ENCODE measurements at places on chromosomes 3 and 15. TPM values are rescaled to one million over a fixed set of nuclear protein-coding genes. Genes with fewer than 3 reads are reported as not detected.
A peak's percentile ranks its signal among the peaks of the same experiment; 100 is the strongest.

Gene NBEAL2
- 30.9 TPM for polyA plus RNA-seq

Gene HHATL
- polyA plus RNA-seq = 0.28 TPM

Gene FOXP1
- polyA plus RNA-seq = 32.9 TPM

Gene KY
- polyA plus RNA-seq = 1.5 TPM

GRCh38 chr15:80264031-80264430 lies 12.0 kb upstream of the CTXND1 start:
- DNase-seq = no peak

DNA sequence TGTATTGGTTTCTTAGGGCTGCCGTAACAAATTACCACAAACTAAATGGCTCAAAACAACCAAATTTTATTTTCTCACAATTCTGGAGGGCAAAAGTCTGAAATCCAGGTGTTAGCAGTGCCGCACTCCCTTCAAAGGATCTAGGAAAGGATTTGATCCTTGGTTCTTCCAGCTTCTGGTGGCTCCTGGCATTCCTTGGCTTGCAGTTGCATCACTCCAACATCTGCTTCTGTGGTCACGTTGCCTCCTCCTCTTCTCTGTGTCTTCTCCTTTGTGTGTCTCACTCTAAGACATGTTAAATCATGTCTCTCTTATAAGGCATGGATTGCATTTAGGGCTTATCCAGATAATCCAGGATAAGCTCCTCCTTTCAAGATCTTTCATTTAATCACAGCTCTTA lies 262.2 kb downstream of the MEX3B start:
- no peak for DNase-seq

DNA sequence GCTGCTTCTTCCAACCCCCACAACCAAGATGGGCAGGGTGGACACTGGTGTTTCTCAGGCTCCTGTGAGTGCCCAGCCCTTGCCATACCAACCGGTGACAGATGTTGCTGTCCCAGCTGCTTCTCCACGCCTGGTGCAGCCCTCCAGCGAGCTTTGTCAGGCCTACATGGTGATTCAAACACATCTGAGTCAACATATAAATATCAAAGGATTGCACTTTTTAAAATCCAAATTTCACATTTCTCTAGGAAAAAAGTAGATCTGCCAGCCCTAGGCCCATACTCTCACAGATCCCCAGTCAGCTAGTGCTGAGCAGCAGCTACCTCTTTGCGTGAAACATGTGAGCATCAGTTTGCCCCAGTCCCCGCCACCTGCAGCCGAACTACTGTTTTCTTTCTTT lies 52.7 kb downstream of the RPN1 start:
- DNase-seq = no peak

- DNase-seq = no peak
Measured at GRCh38 chr3:73791356-73791755, 166.6 kb upstream of the PDZRN3 start.

DNA sequence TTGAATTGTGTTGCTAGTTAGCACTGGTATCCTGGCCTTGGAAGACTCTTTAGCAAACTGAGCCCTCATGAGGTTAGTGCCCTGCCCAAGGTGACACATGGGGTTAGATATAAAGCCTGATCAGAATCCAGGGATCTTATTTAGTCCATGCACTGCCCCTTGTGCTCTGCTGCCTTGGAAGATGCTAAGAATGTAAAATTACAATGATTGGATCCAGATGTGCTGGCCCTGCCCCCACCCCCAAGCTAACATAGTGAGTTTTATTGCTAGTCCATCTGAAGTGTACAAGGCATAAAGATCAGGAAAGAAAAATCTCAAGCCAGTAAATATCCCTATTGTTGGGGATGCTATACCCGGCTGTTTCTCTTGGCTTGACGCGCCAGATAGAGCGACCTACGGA lies 248.1 kb upstream of the C2CD4B start:
- no peak for DNase-seq

- DNase-seq = no peak
Measured at GRCh38 chr15:27821273-27821672, 277.8 kb downstream of the OCA2 start.

DNA sequence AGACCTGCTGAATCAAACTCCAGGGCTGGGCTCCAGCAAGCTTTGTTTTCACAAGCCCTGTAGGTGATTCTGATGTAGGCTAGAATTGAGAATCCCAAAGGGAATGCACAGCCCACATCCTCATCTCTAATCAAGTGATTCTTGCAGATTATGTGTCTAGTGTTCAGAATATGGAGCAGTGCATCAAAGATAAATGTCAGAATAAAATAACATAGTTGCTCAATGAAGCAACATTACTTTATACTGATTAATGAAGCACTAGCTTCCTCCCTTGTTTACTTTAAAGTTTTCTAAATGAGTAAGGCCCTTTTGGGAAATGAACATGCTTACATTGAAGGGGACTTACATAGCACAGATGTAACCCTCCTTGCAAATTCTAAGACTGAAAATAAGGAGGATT lies 39.2 kb downstream of the NUP210 start:
- DNase-seq = no peak

DNA sequence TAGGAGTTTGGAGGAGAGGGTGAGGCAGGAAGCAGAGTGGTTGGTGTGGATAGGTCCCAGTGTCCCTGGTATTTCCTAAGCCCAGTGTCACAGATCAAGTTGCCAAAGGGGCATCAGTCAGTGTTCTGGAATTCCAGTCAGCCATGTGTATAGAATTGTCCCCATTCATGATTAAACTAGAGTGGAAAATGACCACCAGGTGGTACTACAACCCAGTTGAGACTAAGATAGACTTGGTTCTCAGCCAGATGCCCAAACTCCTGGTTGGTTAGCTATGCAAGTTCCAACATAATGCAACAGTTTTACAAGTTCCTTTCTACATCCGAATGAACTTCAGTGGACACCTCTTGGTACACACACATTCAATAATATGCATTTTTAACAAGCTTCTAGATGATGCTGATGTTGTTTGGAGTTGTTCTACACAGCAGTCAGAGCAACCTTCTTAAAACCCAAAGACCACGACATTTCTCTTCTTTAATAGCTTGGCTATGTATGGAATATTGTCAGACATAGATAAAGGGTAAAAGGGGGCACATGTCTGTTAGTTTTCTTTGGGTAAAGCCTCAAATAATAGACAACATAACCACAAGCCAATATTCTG lies 8.4 kb upstream of the ATR start:
- peak; percentile 67 for DNase-seq

DNA sequence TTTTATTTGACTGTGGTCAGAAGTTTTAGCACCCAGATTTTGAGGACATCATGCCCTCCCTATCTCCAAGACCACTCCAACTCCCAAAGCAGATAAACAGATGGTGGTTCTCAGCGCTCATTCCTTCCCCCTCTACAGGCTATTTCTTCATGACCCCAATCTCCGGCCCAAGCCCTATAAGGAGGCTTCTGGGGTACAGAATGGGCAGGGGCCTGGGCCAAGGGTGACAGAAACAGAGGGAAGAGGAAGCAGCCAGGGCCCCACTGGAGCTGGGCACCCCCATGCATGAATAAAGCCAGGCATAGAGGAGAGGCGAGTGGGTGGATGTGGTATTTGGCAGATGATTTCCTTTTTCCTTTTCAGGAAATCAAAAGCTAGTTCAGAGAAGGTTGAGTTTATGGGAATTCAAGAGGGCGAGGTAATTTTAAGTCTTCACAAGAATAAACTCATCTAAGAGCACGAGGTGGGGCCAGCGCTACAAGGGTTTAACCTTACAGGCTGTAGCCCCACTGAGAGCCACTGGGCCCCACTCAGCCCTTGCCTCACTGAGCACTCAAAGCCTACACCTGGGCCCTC lies 104.8 kb upstream of the HERC1 start:
- DNase-seq = no peak

- DNase-seq = no peak
Measured at GRCh38 chr15:98850961-98851572, 156.5 kb downstream of the PGPEP1L start.

DNA sequence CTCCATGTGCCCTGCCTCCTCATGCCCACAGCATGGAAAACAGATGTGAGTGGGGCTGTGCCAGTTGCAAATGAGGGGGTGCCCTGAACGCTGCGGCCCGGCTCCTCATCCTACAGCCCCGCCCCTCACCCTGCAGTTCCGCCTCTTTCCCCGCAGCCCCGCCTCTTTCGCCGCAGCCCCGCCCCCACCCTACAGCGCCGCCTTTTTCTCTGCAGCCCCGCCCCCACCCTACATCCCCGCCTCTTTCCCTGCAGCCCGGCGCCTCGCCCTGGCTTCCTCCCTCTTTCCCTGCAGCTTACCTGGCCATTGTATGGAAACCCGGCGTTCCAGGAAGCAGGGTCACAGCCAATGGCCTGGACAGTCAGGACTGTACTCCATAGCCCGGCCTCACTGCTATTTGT lies 284.9 kb downstream of the TLE3 start:
- no peak for DNase-seq

DNA sequence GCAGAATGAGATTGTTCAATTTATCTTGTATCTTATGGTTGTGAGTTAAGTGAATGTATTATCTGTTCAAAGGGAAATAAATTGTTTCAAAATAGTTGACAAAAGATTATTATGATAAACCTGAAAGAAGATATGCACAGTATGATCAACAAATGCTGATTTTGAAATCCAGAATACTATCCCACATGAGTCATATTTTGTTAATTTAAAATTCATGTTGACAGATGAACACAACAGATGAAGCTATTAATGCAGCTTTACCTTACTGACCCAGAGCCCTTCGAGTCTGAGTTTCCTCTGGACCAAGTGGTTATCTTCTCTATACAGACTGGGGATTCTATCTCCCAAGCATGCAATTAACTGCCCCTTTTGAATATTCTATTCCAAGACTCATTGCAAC lies 482.8 kb downstream of the FGF12 start:
- DNase-seq = no peak

GRCh38 chr3:24763393-24763792 lies 268.7 kb upstream of the THRB start:
- DNase-seq = no peak

DNA sequence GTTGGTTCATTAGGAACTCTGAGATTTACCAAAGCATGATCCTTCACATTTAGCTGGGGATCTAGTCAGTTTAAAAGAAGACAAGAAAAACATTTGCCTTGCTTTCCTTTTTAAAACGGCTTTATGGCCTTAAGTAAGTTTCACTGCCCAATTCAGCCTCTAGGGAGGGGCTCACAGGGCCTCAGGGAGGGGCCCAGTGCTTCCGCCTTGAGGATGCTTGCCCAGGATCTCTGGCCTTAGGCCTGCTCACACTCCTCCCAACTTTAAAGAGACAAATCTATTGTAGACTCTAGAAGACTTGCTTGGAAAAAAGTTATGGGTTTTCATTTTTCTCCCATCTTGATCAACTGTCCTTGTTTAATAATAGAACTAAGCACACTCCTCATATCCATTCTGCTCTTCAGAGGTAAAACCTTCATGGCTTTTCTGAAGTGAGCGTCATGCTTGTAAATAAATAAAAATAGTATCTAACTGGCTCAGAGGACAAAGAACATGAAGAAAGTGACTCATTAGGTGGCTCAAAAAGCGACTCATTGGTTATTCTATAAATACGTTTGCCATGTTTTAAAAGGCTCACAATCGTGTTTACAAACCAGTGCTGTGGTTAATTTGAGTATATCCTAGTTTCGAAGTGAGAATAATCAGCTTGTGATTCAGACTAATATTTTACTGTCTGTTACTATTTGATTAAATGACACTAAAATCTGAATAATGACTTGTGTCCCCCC lies 13.7 kb downstream of the PDHB start:
- no peak for DNase-seq

- no peak for DNase-seq
Measured at GRCh38 chr3:72188536-72188935, 403.6 kb upstream of the PROK2 start.

- DNase-seq = no peak
Measured at GRCh38 chr3:10247679-10248183, 528 bp upstream of the TATDN2 start.

DNA sequence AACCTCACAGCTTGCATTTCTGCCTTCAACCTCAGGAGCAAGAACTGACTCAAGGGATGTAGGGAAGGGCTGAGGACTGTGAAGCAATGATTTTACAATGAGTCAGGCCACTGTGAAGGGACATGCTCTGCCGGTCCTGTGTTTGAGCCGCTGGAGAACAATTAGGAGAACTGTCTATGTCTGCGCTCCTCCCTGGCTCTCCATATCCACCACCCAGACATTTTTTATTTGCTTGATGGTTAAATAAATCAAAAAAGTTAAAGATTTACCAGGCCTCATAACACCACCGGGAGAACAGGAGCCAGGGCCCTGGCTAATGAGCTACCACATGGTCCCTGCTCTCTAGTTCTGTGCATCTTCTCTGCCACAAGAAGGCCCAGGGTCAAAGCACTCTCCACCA lies 29.6 kb downstream of the SEC61A1 start:
- no peak for DNase-seq

- DNase-seq = no peak
Measured at GRCh38 chr15:46344915-46345314, 710.1 kb downstream of the SQOR start.

DNA sequence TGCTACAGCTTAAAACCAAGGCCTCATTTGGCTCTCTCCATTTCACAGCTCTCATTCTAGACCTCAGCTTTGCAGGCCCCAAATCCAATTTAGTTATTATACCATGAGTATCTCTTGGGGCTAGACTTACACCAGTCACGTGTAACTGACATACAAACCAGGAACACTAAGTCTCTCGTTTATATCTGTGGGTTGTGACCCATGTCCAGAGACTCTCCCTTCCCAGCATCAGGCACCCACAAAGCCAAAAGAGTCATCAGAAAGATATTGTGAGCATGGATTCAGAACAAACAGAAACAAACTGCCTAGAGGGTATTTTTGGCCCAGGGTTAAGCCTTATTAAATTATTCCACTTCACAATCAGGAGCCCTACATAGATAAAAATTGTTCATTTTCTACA lies 5.6 kb upstream of the CCDC13 start:
- no peak for DNase-seq

Data from right renal cortex interstitium (tissue), 3 donors.